ENCODE measurements at places on chromosomes 16 and 17.
A peak's percentile ranks its signal among the peaks of the same experiment; 100 is the strongest.

- no peak for DNase-seq
These were observed 14.1 kb downstream of the TP53 start for GRCh38 chr17:7673239-7673638.

DNA sequence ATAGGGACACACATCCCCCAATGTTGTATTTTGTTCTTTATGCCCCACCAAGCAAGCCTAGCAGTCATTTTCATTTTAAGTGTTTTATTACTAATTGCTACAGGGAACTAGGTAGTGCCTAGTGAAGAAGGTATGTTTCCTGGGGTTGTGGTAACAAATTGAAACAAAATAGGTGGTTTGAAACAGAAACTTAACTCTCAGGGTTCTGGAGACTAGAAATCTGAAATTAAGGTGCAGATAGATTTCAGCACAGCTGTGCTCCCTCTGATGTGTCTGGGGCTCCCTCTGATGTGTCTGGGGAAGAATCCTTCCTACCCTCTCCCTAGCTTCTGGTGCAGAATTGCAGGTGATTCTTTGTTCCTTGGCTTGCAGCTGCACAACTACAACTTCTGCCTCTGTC, 390.1 kb downstream of the ZFHX3 start:
- no peak for DNase-seq

- DNase-seq, result no peak
These were observed 4.9 kb downstream of the UBE2O start for GRCh38 chr17:76447931-76448652.

- no peak for DNase-seq
These were observed 21.5 kb downstream of the LPCAT2 start for GRCh38 chr16:55530316-55530856.

- no peak for DNase-seq
These were observed 8.8 kb downstream of the SCIMP start for GRCh38 chr17:5225668-5226457.

DNA sequence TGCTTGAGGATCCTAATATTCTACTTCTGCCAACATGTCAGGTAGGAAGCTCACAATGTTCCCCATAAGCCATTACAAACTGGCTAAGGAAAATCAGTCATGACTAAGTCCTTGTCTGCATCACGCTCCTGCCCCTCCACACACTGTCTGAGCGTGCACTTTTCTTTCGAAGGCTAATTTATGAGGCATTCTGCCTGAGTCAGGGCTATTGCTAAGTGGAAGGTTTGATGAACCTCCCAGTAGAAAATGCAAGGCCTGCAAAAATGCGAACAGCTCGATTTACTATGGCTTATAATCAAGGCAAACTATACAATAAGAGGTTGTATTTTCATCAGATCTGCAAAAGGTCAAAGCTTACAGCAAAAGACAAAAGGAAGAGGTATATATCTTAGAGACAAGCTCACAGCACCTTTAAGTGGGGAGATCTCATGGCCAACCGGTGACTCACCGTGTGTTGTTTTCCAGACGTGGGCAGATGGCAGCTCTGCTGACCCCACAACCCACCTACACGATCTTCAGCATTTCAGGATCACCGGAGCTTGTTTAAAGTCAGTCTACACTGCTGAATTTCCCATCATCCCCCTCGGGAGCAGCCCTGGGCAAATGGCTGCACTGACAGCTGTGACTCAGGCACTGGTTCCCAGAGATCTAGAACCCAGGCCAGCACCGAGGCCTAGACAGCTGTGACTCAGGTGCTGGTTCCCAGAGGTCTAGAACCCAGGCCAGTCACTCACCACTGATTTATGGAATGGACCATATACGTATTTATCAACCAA, 26.1 kb downstream of the MEAK7 start:
- DNase-seq, result no peak

GRCh38 chr16:22077700-22078313, 14.5 kb upstream of the VWA3A start:
- DNase-seq, result peak; percentile 43

- no peak for DNase-seq
These were observed 161.2 kb downstream of the ENGASE start for GRCh38 chr17:79235808-79236207.

DNA sequence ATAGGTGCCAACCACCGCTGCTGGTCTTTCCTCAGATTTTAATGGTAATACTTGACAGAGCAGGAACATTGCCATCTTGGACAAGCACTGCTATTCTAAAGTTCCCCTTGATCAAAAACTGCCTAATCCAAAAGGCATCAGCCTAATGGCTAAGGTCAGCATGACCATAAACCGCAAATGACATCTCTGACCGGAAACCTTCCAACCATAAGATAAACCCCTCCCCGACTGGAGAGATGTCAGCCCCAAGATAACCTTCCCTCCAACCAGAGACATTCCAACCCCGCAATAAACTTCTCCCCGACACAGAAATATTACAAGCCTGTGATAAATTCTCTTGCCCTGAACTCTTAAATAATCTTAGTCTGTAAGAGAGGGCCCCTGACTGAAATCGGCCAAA, 7.4 kb upstream of the DHX40 start:
- DNase-seq, result no peak

DNA sequence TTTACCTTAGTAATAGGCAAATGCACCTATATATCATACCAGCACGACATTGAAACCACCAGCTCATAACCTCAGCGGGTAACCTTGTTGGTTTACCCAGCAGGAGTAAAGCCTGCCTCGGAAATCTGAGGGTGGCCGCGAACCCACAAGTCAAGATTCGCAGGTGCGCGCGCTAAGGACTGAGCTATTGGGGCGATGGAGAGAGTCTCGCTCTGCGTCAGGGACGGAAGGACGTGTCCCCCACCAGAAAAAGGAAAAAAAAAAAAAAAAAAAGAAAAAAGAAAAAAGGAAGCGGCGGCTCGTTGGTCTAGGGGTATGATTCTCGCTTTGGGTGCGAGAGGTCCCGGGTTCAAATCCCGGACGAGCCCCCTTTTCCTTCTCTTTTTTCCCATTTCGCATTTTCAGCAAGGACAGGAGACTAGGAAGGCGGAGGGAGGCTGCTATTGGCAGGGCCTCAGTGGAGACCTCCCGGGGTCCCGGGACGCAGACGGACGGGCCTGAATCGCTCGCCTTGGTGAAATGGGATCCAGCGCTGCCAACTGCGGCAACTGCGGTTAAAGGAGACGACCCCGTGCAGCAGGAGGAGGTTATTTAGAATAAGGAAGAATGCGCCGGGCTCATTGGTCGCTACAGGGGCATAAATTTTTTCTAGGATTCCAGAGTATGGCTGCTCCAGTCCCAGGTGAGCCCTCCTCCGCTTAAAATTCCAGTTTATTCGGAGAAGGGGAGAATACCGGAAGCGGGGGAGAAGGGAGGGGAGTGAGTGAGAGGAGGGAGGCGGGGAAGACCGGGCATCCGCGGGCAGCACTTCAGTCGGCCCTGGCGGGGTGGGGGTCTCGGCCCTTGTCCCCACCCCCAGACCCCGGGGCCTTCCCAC, at the start of gene OR1F1:
TSS of gene OR1F1 (plus strand) at position 407 of the 877 bp plus-strand sequence.
- DNase-seq, result peak; percentile 46

DNA sequence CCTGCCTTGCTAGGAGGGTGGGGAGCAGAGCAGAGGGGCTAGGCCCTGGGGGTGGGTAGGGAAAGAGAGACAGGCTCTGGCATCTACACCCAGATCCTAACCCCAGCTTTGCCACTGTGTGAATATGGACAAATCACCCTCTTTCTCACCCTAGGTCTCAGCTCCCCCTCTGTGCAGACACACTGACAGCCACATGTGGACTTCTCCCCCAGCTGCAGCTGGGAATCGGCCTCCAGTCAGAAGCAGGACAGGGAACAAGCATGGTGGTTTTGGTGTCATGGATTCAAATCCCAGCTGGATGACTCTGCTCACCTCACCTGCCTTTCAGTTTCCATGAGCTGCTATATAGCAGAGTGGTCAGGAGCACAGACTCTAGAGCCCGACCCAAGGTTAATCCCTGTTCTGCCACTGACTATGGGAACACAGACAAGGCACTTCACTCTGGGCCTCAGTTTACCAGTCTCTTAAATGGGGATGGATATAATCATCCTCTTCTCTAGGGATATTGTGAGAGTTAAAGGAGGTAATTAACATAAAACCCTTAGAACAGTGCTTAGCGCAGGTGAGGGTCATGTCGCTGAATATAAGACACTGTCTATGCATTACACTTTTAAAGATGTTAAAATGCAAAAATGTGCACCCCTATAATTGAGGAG, 26.2 kb upstream of the MAP3K14 start:
- no peak for DNase-seq

GRCh38 chr17:19336938-19337711, 25.4 kb downstream of the B9D1 start:
- DNase-seq, result no peak

GRCh38 chr16:27149986-27150385, 53.3 kb upstream of the KDM8 start:
- DNase-seq, result no peak

- DNase-seq, result no peak
These were observed 37.0 kb downstream of the STX8 start for GRCh38 chr17:9538626-9539025.

- DNase-seq, result no peak
These were observed 16.2 kb downstream of the DYNLRB2 start for GRCh38 chr16:80557037-80557436.

DNA sequence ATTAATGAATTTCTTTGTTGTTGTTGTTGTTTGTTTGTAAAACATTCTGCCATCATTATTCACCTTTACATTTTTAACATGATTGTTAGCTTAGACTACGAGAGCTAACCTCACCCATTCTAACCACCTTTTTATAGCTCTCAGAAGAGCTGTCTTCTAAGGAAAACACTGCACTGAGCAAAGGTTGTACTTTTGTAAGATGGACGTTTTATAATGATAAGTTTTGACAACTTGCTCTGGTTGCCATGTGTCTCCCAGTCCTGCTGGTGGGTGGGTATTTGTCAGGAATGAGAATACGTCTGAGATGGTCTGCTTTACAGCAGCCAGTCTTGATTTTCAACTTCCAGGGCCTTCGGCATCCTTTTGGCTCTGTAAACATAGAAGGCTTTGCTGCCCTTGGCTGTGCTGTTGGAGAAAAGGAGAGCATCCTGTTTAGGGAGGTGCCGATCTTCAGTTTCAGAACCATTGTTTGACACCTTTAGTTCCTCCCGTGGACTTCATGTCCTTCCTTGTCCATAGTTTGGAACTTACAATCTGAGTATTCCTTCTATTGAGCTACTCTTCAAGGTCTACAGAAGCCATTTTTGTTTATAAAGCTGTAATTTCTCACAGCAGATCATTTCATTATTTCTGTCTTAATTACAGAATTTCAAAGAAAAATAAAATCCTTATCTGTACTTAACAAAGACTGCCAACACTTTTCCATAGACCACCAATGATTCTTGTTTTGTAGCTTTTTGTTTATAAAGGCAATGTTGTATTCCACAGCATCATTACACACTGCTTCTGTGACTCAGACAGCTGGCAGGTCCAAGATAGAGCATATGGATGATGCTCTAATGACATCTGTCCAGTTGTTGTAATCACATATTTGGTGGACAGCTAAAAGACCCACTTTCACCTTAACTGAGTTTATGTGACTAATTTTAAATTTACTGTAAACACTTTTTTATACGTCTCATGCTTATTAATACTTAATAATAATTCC, 270.1 kb upstream of the TBX2 start:
- DNase-seq, result no peak

DNA sequence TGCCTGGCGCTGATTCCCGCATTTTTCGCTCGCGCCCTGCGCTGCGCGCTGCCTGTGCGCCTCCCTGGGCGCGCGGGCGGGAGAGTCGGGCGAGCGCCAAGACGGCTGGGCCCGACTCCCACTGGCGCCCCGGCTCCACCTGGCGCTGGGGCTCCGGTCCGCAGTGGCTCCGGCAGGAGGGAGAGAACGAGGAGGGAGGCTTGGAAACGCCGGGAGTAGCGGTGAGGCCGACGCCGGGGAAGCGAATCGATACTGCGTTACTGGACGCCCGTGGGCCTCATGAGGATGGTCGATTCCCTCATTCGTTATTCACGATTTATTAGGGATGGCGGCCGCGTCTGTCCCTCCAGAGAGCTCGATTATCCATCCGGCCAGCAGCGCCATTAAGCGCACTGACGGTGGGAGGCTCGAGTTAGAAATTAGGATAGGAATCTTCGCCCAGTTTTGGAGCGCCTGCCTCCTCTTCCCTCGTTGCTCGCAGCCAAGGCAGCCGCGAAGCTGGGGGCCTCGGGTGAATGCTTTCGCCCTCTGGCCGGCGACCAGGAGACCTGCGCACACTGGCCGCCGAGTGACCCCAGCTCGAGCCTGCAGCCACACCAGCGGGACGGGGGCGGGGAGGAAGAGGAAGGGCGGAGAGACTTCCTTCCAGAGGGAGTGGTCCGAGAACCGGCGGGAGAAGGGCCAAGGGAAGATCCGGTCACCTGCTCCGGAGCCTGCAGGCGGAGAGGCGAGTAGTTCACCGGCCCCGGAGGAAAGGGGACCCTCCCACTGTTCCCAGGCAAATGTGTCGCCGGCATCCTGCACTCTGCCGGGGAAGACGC, 1.3 kb upstream of the PCGF2 start:
- peak; percentile 46 for DNase-seq

DNA sequence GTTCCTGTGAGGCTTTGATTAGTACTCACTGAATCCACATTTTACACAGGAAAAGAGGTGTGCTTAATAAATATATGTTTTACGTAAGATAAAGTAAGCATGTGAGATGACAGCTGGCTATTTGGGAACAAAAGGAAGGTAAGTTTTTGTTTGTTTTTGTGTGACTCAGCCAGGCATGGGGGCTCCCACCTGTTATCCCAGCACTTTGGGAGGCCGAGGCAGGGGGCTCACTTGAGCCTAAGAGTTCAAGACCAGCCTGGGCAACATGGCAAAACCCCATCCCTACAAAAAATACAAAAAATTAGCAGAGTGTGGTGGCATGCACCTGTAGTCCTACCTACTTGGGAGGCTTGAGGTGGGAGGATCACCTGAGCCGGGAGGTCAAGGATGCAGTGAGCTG, 17.9 kb downstream of the GPR142 start:
- DNase-seq, result no peak
